ENCODE measurements at places on chromosomes 11 and 22.
A peak's percentile ranks its signal among the peaks of the same experiment; 100 is the strongest.

DNA sequence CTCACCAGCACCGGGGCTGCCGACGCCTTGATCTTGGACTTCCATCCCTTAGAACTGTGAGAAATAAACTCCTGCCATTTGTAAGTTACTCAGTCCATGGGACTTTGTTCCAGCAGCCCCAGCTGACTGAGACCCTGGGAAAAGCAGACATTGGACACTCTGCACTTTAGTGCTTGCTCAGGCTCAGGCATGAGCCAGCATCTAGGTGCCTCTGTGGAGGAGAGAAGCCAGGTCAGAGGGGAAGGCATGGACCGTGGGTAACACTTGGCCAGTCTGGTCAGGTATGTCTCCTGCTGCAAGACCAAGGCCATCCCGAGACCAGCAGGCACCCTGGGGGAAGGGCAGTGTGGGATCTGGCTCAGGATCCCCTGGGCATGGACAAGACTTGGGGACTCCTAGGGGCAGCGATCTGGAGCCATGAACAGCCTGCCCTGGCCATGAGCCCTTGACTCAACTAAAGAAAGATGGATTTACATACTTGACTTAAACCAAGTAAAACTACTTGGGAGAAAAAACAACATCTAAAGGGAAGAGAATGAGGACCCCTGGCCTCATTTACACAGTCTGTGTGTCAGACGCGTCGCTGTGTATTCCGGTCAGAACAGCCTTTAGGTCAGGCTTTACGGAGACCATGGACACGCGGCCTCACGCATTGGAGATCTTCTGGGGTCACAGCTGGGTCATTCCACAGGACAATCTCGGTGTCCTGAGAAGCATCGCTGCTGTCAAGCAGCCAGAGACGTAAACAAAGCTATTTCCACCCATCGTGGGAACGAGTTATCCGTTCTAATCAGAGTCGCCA lies 497.1 kb downstream of the BRD1 start:
- no peak for DNase-seq

DNA sequence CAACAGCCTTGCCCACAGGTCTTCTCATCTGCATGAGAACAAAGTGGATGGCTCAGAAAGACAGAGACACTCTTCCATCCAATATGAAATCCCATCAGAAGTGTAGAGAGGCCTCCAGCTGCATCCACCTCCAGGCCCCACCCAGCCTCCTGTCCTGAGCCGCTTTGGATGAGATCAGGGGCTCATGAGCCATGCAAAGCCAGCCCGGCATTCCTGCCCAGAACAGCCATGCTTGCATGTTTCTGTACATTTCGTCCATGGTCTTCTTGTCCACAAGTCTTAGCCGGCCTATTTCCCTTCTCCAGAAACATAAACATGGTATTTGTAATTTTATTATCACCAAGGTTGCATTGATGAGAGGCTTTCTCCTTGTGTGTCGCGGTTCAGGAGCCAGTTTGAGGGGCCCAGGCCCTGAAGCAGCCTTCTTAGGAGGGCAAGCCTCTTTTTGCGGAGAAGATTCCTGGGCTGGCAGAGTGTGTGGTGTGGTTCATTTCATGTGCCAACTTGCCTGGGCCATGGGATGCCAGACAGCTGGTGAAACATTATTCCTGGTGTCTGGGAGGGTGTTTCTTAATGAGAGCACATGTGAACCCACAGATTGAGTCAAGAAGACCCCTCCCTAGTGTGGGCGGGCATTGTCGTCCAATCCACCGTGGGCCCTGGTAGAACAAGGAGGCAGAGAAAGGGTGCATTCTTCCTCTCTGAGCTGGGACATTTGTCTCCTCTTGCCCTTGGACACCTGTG lies 928.9 kb downstream of the TBC1D22A start:
- no peak for DNase-seq

- no peak for DNase-seq
Measured at GRCh38 chr11:4084406-4085125, 10.0 kb upstream of the RRM1 start.

DNA sequence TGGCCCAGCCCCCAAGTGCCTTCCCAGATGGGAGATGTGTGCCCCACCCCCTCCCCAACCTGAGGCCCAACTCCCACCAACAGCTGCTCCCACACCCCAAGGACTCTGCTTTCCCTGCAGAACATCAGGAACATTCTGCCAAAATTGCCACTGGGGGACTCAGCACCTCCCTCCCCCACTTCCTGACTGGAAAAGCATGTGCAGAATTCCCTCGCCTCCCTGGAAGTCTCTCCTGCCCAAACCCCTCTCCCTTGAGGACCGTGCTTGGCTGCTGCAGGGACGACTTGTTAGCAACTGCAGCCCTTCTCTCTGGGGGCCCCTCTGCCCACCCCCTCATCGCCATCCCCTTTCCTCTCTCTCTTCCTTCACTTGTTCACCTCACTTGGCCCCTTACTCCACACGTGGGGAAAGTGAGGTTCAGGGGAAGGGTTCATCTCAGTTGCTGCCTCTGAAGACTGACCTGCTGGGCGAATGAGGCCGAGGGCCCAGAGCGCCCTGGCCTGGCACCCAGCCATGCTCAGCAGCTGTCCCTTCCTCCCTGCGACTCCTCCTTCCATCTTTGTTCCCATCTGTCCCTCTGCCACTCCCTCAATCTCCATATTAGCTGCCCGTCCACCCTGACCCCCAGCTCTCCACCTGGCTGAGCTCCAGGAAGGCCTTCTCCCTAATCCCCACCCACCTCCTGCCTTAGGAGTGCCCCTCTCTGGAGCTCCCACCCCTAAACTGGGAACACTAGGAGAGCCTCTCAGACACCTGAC lies 105.1 kb downstream of the CHST1 start:
- DNase-seq = no peak

GRCh38 chr11:76880956-76881355 lies 20.2 kb downstream of the ACER3 start:
- no peak for DNase-seq

DNA sequence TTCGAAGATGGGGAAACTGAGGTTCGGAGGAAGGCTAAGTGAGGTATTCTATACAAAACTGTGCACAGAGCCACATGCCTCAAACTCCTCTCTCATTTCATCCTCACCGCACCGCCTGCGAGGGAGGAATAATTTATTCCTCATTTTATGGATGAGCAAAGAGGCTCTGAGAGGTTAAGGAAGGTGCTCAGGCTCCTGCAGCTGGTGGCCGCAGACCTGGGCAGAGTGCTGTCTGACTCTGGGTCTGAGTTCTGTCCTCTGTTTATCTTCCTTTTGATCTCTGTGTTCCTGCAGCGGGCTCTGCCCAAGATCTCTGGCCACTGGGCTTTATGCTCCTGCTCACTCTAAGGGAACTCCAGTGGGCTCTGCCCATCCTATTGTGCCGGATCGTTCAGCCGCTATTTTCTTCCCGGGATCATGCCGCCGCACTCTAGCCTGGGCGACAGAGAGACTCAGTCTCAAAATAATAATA lies 59.5 kb downstream of the MCM5 start:
- no peak for DNase-seq

GRCh38 chr11:71387200-71387599 lies 61.0 kb downstream of the DHCR7 start:
- DNase-seq = no peak

GRCh38 chr11:37946155-37946766 lies 1348.2 kb upstream of the RAG2 start:
- no peak for DNase-seq

DNA sequence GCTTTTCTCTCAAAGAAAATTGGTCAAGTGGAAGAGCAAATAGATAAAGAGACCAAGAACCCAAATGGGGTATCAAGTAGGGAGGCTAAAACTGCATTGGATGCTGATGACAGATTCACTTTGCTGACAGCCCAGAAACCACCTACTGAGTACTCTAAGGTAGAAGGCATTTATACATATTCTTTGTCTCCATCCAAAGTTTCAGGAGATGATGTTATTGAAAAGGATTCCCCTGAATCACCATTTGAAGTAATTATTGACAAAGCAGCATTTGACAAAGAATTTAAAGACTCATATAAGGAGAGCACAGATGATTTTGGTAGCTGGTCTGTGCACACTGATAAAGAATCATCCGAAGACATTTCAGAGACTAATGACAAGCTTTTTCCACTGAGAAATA lies 37.7 kb downstream of the RTN3 start:
- DNase-seq = no peak

- DNase-seq = no peak
Measured at GRCh38 chr11:118592616-118593367, 14.6 kb upstream of the PHLDB1 start.

DNA sequence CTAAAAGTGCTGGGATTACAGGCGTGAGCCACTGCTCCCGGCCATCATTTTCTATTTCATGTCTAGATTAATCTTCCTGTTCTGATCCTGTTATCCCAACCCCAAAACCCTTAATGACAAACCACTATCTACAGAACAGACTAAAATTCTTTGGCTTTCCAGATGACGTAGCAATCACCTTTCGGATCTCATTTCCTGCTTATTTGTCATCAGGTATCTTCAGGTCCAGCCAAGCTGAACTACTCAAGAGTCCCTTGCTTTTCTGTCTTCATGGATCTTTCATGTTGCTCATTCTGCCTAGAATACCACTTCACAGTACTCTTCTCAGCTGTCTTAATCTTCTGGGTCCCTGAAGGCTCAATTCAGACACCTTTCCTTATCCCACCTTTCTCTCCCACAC lies 27.4 kb upstream of the IPO7 start:
- no peak for DNase-seq

DNA sequence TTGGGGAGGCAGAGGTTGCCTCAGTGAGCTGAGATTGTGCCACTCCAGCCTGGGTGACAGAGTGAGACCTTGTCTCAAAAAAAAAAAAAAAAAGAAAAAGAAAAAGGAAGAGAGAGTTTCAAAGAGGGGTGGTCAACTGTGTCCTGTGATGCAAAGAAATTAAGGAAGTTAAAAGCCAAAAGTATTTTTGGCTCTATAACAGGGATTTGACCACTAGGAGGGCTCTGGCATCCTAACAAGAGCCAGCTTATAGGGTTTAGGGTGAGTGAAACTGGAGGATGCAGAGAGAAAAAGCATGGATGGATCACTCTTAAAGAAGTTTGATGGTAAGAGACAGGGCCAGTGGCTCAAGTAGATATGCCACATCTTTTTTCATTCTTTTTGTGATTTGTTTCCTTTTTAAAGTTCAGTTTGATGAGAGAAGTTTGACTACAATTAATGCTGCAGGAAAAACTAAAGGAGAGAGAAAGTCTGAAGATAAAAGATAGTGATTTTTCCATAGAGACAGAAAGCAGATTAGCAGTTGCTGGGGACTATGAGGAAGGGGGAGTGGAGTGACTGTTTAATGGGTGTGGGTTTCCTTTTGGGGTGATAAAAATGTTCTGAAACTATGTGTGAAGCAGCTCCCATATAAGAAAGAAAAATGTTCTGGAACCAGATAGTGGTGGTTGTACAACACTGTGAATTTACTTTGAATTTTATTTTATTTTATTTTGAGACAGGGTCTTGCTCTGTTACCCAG lies 11.1 kb upstream of the MICAL2 start:
- no peak for DNase-seq

DNA sequence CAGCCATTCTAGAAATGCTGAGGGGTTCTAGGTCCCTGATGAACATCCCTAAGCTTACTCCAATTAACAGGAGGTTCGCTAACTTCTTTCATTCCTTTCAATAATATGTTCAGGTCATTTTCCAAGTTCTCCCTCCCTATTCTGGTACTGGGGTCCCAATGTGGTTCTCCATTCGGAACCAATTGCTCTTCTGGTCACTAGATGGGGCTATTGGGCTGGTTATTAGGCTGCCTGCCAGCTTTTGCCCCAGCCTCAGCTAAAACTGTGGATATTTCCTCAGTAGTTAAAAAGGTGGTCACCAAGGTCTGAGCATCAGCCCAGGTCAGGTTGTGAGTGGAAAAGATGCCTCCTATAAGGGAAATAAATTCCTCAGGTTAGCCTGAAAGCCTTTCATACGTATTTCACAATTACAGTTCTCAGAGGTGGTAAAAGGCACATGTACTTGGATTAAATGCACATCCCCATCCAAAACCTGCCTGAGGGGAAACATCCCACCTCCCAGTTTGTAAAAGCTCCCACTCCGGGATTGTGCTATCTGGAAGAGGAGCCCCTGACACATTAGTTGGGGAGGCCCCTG lies 161.1 kb upstream of the CCDC179 start:
- peak; percentile 9 for DNase-seq

DNA sequence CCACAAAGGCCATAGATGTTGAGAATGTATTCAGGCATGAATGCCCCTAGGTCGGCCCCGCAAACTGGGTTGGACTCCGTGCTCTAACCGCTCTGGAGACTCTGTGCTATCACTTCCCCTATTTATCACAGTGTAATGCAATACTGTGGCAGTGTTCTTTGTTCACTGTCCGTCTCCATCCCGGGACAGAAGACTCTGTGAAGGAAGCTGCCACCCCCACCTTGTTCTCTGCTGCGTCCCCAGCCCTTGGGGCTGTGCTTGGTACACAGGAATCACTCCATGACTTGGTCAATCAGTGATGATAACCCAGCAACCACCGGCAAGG lies 57.6 kb downstream of the TSPAN18 start:
- no peak for DNase-seq

GRCh38 chr11:41486424-41486823 lies 27.0 kb upstream of the LRRC4C start:
- no peak for DNase-seq

GRCh38 chr11:71080239-71081097 lies 171.9 kb downstream of the SHANK2 start:
- DNase-seq = peak; percentile 53

DNA sequence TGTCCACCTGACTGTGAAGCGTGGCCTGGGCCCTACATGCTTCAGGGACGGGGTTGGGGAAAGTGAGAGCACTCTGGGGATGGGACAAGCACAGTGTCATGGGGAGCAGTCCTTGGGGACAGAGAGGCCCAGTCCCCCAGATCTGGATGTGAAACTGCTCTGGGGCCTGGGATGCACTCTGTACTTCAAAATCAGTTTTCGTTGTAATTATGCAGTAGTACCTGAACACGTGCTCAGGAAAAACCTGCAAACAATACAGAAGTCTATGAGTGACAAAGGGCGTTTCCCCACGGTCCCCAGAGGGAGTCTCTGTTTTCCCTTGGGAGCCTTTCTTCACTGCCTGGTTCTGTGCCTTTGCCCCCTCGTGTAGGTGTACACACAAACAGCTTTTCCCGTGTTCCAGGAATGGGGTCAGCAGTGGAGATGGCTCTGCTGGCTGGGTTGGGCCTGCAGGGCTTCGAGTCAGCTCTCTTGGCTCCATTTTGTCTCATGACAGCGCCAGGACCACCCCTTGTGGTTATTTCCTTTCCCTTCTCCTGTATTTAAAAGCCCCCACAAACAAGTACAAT lies 5.2 kb upstream of the TNFRSF13C start:
- peak; percentile 6 for DNase-seq

- DNase-seq = peak; percentile 74
Measured at GRCh38 chr11:1574238-1574932, 2.3 kb upstream of the DUSP8 start.

GRCh38 chr11:65851083-65851579 lies 6.8 kb downstream of the CFL1 start:
- DNase-seq = peak; percentile 26

GRCh38 chr11:108592591-108593213 lies 866 bp downstream of the EXPH5 start:
- DNase-seq = peak; percentile 68

DNA sequence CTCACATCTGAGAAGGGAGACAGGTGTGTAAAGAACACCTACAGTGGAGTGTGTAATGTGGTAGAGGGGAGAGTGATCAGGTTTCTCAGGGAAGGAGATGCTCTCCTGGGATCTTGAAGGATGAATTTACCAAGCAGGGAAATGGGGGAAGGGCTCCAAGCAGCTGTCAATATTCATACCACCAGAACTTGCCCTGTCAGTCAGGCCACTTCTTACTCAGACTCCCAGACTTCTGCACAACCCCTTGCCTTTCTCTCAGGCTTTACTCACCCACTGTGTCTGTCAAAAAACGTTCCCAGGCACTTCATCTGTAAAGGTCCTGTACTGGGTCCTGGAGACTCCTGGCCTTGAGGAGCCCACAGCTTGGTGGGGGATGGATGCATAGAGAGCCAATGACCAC lies 14.0 kb upstream of the FCHSD2 start:
- DNase-seq = no peak
